CD4-positive, alpha-beta T cell (primary cell): ENCODE measurements at places on chromosomes 3 and 15.
A peak's percentile ranks its signal among the peaks of the same experiment; 100 is the strongest.

- no peaks in the 10 kb centered on the region for H3K4me1 ChIP-seq
- no peaks in the 10 kb centered on the region for H3K27me3 ChIP-seq
- no peak for DNase-seq
- H3K36me3 ChIP-seq, result no peaks in the 10 kb centered on the region
- no peak overlapping the region for H3K4me3 ChIP-seq
- H3K27ac ChIP-seq, result no peak overlapping the region
Observed at GRCh38 chr3:54659347-54659746, 268.5 kb downstream of the LRTM1 start.

- H3K4me1 ChIP-seq, result peaks cover 28% of the 10 kb centered on the region
- no peaks in the 10 kb centered on the region for H3K36me3 ChIP-seq
- H3K4me3 ChIP-seq, result no peak overlapping the region
- no peak overlapping the region for H3K27ac ChIP-seq
Observed at GRCh38 chr15:69104050-69104750, 56.2 kb upstream of the GLCE start.

DNA sequence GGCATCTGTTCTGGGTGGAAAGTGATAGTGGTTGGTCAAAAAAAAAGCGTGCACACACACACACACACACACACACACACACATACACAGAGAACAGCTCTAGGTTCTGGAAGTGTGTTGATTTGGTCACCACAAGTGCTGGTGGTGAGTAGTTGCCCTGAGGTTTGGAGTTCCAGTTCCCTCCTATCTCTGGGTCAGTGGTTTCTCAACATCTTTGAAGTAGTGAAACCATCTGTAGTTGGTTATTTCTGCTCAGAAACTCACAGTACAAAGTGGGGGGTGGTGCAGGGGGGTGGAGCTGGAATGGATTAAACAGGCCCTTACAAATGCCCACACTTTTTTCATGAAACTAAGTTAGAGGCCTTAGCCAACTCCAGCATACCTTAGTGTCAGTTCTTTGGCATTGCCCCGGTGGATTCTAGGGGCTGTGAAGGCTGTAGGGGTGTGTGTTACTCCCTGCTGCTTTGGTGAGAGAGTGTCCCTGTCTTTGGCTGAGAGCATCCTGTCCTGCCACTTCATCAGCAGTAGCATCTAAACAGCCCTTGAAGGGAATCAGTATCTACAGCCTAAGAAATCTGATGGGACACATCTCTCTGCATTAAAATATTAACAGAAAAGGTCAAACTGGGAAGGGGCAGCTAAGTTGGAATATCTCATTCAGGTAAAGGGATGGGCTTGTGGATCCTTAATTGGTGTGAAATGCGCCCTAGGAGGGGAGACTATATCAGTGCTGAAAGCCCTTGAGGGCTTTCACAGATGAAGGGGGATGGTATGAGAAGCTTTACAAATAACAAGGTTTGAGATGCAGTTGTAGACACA is 20.6 kb downstream of the SMAD3 start:
- no peaks in the 10 kb centered on the region for H3K27me3 ChIP-seq
- peaks cover 100% of the 10 kb centered on the region for H3K4me1 ChIP-seq
- no peak overlapping the region for H3K27ac ChIP-seq
- H3K4me3 ChIP-seq, result no peak overlapping the region

DNA sequence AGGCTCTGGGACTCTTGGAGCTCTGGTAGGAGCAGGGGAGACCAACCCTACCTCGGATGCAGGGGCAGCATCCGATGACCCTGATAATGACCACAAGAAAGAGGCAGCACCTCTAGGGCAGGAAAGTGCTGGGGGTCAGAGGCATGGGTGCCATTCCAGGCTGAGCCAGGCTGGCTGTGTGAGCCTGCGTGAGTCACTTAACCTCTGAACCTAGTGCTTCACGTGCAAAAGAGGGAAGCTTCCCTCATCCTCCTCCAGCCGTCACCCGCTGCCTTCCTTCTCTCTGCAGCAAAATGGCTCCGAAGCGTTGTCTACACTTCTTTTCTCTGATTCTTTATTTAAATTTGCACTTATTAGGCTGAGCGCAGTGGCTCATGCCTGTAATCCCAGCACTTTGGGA is 35.5 kb downstream of the ZDHHC19 start:
- no peaks in the 10 kb centered on the region for H3K36me3 ChIP-seq
- H3K4me3 ChIP-seq, result no peak overlapping the region
- H3K4me1 ChIP-seq, result peaks cover 29% of the 10 kb centered on the region
- H3K27me3 ChIP-seq, result no peaks in the 10 kb centered on the region
- no peak for DNase-seq
- no peak overlapping the region for H3K27ac ChIP-seq

DNA sequence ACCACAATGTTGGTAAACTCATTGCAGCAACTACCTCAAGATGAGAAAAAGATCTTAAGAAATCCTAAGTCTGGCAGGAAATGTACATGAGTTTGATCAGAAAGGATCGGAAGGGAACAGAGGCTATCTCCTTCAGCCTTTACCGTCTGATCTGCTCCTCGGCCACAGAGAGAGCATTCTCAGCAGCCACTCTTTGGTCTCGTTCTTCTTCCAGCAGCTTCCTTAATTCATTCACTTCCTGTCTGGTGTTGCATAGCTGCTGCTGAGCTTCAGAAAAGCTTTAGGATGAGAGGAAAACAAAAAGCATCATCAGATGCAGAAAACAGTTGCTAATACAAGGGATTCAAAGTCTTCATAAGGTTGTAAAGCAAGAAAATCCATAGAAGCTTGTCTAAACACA is 6.6 kb upstream of the HCLS1 start:
- peak; percentile 8 for DNase-seq
- H3K27me3 ChIP-seq, result no peaks in the 10 kb centered on the region
- H3K4me3 ChIP-seq, result no peak overlapping the region
- H3K36me3 ChIP-seq, result peaks cover 86% of the 10 kb centered on the region

DNA sequence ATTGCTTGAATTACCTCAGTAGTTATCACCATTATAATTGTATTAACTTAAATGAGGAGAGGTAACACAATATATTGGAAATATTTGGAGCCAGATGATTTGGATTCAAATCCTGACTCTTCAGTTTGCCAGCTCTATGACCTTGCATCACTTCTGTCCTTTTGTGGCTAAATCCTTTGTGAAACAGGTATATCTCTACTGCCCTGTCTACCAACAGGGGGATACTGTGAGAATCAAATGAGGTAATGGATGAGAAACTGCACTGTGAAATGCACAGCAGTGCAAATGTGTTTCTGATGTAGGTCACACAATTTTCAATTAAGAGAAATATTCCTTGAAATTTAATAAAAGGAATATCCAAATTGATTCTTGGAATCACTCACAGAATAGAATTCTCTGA is 58.8 kb downstream of the CCDC54 start:
- DNase-seq, result no peak
- no peaks in the 10 kb centered on the region for H3K36me3 ChIP-seq
- peaks cover 9% of the 10 kb centered on the region for H3K4me1 ChIP-seq

DNA sequence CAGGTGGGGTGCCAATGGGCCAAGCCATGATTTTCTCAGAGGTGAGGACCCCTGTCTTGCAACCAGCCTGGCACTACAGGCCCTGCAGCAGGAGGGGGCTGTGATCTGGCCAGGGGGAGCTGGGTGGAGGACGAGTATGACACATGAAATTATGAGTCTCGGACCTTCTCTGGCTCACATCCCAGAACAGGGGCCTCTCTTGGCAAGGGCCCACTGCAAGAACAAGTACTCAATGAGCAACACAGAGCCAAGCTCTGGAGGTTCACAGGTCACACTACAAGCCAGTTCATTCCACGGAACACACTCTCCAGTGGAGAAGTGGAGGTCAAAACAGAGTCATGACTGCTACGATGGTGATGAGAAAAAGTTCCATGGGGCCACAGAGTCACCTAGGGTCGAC is 28.3 kb downstream of the CCDC32 start:
- no peaks in the 10 kb centered on the region for H3K4me1 ChIP-seq
- H3K4me3 ChIP-seq, result no peak overlapping the region
- no peaks in the 10 kb centered on the region for H3K27me3 ChIP-seq
- H3K36me3 ChIP-seq, result no peaks in the 10 kb centered on the region
- H3K27ac ChIP-seq, result no peak overlapping the region
- DNase-seq, result no peak

DNA sequence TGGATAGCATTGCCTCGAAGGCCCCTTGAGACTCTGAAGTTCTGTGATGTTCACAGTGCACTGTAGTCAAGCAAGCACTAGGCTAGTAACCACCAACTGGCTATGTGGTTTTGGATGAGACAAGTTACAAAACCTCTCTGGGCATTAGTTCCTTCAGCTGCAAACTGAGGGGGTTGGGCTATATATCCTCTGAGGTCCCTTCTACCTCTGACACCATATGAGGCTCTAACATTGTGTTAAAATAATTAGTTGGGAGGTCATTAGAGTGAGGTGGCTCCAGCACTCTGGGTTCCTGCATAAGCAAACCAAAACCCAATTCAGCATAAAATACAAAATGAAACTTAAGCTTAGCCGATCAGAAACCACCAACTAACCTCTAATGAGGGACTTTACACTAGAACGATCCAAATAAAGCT is 209.5 kb upstream of the LRRN1 start:
- H3K27me3 ChIP-seq, result no peaks in the 10 kb centered on the region
- H3K27ac ChIP-seq, result no peak overlapping the region
- H3K36me3 ChIP-seq, result no peaks in the 10 kb centered on the region
- no peak overlapping the region for H3K4me3 ChIP-seq

DNA sequence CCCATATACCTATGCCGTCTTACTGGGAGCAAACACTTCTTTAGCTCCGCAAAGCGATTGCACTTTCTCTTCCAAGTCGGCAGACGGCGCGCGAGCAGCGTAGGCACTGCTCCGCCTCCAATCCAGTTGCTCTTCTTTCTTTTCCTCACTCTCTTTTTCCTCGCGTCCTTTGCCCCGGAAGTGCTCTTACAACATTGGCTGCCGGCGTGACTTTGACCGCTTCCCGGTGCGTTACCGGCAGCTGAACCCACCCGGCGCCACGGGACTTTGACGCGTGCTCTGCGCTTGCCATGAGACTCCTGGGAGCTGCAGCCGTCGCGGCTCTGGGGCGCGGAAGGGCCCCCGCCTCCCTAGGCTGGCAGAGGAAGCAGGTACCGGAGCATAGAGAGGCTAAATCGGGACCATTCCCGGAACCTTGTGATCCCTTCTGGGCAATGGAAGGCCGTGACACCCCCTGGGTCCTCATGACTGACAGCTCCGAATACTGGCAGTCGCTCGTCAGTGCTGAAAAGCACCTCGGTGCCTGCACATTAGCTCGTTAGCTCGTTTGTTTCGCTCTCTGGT is at the start of gene GFM1:
TSS of gene GFM1 (plus strand) at position 183 of the 564 bp plus-strand sequence. CDS start at position 291, 108 bp downstream.
- peaks cover 25% of the 10 kb centered on the region for H3K36me3 ChIP-seq
- H3K27ac ChIP-seq, result peak within 1 kb of the TSS; percentile 81
- H3K4me3 ChIP-seq, result peak within 1 kb of the TSS; percentile 99
- peak; percentile 93 for DNase-seq
- H3K27me3 ChIP-seq, result no peaks in the 10 kb centered on the region
- H3K4me1 ChIP-seq, result peaks cover 16% of the 10 kb centered on the region

DNA sequence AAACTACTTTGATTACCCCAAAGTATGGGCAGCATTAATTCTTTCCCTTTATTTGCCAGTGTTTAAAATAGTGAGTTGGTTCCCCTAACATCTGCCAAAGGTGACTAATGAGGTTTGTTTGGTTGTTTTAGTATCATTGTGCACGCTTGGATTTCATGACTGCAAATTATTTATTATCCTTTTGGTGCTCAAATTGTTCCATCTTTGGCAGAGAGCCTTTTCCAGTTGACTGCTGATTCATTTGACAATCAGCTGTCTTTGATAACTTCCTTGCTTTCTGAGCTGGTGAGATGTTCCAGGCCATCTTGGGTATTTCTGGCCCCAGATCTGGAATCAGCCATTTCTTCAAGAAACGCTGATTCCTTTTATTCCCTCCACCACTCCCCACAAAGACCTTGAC is 8.9 kb downstream of the DLEC1 start:
- H3K27me3 ChIP-seq, result no peaks in the 10 kb centered on the region
- H3K4me3 ChIP-seq, result no peak overlapping the region
- no peak overlapping the region for H3K27ac ChIP-seq
- no peaks in the 10 kb centered on the region for H3K4me1 ChIP-seq
- no peak for DNase-seq

GRCh38 chr3:12328132-12328836 is 39.4 kb downstream of the PPARG start:
- no peaks in the 10 kb centered on the region for H3K36me3 ChIP-seq
- H3K4me3 ChIP-seq, result no peak overlapping the region
- no peaks in the 10 kb centered on the region for H3K27me3 ChIP-seq
- no peaks in the 10 kb centered on the region for H3K4me1 ChIP-seq
- DNase-seq, result no peak
- no peak overlapping the region for H3K27ac ChIP-seq

DNA sequence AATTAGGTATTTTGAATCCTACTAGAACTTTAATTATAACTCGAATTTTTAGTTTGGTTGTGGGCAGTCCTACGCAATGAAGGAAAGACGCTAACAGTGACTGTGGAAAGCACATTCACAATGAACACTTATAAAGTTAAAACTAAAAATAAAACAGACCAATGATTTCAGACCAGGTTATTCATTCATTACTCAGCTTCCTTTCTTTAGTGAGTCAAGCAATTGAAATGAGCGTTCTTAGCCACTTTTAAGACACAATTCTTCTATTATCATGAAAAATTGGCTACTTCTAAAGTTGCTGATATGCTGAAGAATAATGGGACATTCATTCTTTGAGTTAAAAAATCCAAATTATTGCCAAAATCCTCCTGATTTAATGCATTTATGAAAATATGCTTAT is 66.0 kb upstream of the CMSS1 start:
- H3K36me3 ChIP-seq, result no peaks in the 10 kb centered on the region
- no peaks in the 10 kb centered on the region for H3K4me1 ChIP-seq
- DNase-seq, result no peak
- H3K27me3 ChIP-seq, result no peaks in the 10 kb centered on the region
- H3K4me3 ChIP-seq, result no peak overlapping the region

GRCh38 chr15:67100801-67101581 is 35.6 kb downstream of the SMAD3 start:
- peak overlapping the region; percentile 56 for H3K27ac ChIP-seq
- H3K27me3 ChIP-seq, result no peaks in the 10 kb centered on the region
- peak overlapping the region; percentile 27 for H3K4me3 ChIP-seq
- H3K4me1 ChIP-seq, result peaks cover 94% of the 10 kb centered on the region
- H3K36me3 ChIP-seq, result peaks cover 9% of the 10 kb centered on the region

DNA sequence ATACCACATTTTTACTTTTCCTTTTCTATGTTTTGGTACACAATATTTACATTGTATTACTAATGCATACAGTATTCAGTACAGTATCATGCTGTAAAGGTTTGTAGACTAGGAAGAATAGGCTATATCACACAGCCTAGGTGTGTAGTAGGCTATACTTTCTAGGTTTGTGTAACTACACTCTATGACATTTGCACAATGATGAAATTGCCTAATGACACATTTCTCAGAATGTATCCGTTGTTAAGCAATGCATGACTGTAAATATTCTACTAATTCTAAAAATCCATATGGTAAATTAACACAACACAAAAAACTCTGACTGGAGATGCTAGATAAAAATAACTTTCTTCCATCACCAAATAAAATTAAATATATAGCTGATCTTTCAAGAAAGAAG is 16.2 kb downstream of the NEDD4 start:
- H3K4me3 ChIP-seq, result no peak overlapping the region
- no peaks in the 10 kb centered on the region for H3K36me3 ChIP-seq
- no peaks in the 10 kb centered on the region for H3K4me1 ChIP-seq
- no peaks in the 10 kb centered on the region for H3K27me3 ChIP-seq
- no peak for DNase-seq
